ENCODE measurements at places on chromosomes 2 and 18.
A peak's percentile ranks its signal among the peaks of the same experiment; 100 is the strongest.

DNA sequence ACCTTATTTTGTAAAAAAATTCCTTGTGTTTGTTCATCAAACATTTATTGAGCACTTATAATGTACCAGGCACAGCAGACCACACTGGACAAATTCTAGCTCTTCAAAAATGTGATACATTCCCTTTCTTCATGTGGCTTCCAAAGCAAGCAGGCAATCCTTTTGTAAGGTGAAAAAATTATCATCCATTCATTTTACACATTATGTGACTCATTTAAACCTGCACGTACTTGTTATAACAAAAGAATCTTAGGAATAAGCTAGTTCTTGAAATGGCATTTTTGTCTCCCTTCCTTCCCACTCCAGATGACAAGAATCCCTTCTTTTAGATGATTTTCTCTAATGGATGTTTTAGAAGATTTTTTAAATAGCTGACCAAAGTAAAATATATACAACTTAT is 104.6 kb downstream of the KLF7 start:
- DNase-seq, result no peak

DNA sequence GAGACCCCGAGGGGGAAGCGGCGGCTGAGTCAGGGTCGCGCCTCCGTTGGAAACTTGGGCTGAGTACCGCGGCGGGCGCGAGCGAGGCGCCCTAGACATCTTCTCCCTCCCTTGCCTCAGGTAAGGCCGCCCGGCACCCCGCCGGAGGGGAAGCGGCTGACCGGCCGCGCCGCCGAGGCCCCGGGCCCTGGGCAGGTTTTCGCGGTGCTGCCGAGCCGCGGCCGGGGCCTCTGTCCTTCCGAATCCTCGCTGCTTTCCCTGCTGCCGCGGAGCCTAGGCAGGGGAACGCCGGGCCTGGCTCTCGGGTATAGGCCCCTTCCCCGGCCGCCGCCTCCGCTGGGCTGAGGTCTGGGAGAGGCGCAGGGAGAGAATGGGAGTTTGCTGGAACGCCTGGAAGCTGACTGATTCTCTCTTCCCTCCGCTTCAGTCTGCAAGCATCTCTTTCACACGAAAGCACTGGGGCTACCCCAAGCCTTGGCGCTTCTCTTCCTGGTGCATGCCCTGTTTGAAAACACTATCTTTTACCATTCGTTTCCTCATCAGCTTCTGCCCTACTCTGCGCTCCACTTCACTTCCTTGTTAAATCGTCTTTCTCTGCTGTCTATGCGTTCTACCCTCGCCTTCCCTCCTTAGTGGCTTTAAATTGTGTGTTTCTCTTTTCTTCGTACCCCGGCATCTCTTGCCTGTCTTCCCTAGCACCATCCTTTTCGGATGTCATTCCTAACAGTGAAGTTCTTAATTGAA is 652 bp downstream of the PPM1B start:
- peak; percentile 36 for DNase-seq

DNA sequence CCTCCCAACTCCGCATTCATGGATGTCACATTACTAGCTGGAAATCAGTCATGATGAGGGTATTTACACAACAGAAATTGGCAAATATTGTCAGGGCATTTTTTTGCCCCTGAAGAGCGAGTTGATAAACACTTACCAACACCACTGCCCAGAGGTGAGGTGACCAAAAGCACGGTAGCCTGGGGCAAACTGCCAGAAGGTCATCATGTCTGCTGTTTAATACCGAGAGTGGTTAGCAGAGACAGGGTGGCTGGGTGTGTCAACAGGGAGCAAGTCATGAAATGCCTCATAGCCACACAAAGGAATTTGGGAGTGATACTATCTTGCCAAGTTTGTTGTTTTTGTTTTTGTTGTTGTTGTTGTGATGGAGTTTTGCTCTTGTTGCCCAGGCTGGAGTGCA is 37.0 kb upstream of the EPC2 start:
- DNase-seq, result no peak

- peak; percentile 86 for DNase-seq
Observed at GRCh38 chr2:207227062-207227748, 61.5 kb upstream of the KLF7 start.

DNA sequence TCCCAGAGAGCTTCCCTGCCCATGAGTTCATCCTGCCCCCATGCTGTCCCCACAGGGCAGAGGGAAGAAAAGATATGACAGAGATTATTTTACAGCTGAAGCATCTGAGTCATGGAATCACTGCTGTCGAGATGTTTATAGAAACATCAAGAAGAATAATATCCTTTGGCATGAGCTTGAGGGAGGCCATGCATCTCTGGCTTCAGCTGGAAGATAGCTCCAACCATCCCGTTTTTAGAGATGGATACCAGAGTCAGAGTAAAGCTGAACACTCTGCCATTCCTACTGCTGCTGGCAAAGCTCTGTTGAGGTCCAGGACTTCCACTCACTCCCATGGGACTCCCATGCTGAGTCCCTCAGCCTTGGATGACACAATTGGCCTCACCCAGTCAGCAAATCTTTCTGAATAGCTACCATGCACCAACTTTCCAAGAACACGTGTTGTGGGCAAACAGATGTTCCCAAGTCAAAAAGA is 167.8 kb downstream of the TTC32 start:
- DNase-seq, result no peak

GRCh38 chr2:189268763-189269162 is 89.2 kb upstream of the COL5A2 start:
- no peak for DNase-seq

- no peak for DNase-seq
Observed at GRCh38 chr2:221264318-221264717, 307.8 kb downstream of the EPHA4 start.

DNA sequence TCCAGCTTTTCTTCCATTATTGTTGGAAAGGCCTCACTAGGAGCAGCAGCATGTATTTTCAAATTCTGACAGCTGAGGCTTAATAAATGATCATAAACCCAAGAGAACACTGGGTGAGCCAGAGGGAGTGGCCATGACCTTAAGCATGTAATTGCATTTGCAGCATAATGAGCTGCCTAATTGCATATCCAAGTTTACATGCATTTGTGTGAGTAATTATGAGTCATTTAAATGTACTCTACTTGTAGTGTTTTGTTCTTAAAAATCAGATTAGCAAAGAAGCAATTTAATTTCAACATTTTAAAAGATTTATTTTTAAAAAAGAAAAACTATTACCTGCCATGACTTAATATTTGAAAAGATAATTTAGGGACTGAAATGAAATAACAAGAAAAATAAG is 74.8 kb downstream of the NOL10 start:
- DNase-seq, result no peak

GRCh38 chr2:224957540-224958461 is 84.5 kb downstream of the DOCK10 start:
- DNase-seq, result no peak

Measured in caudate nucleus (tissue), 63 donors.